ENCODE measurements at places on chromosomes 2 and 18.

DNA sequence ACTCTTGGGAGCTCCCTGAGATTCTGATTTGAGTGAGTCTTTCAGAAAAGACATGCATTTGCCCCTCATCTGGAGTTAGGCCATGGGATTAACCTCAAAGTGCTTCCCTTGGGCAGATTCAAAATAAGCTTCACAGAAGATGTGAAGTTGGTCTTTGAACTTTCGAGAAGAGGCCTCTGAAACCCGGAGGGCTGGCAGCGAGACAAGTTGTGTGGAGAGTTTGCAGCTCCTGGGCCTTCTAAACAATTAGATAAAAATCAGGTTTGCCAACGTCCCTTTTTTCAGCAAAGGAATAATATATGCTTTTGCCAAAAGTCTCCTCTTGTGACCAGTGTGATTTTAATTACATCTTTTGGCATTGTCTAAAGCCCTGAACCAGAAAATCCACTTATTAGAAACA is 489.7 kb downstream of the SOX11 start:
- DNase-seq: no peak

DNA sequence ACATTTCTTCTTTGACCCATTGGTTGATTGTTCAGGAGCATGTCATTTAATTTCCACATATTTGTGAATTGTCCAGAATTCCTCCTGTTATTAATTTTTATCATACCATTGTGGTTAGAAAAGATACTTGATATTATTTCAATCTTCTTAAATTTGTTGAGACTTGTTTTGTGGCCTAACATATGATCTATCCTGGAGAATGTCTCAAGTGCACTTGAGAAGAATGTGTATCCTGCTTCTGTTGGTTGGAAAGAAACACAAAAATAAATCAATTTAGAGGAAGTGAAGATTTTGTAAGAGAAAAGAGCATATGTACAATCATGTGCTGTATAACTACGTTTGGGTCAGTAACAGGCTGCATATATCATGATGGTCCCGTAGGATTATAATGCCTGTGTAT is 118.6 kb upstream of the CDC42EP3 start:
- no peak for DNase-seq

DNA sequence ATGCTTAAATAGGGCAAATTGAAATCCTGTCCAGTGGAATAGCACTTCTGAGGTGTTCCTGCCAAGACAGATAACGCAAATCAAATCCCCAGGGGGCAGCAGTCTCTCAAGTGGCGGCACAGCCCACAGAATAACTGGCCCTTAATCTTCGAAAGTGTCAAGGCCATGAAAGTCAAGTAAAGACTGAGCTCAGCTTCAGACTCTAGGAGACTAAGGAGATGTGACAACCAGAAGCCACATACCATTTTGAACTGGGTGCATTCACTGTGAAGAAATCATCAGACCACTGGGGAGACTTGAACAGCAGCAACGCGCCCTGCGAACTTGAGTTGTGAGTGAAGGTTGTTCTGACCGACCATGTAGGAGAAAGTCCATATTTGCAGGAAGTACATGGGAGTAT is 66.0 kb upstream of the ASAP2 start:
- no peak for DNase-seq

- no peak for DNase-seq
These were observed 22.8 kb downstream of the KCNS3 start for GRCh38 chr2:17901246-17901645.

- no peak for DNase-seq
These were observed 34.7 kb upstream of the MAP2 start for GRCh38 chr2:209389171-209389618.

DNA sequence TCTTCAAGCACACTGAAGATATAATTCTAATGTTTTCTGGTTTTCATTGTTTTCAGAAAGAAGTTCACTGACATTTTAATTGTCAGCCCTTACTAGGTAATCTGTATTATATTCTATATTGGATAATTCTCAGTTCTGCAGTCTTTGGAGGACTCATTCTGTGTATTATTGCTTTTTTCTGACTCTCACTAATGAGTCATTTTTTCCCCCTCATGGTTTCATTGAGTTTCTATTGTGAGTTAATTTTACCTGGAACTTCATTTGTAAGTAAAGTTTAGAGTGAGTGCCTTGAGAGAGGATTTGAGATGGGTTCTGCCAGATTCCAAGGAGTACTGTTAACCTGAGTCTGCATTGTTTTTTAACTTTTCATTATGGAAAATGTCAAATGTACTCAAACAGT is 90.4 kb upstream of the LYPD1 start:
- DNase-seq: no peak

DNA sequence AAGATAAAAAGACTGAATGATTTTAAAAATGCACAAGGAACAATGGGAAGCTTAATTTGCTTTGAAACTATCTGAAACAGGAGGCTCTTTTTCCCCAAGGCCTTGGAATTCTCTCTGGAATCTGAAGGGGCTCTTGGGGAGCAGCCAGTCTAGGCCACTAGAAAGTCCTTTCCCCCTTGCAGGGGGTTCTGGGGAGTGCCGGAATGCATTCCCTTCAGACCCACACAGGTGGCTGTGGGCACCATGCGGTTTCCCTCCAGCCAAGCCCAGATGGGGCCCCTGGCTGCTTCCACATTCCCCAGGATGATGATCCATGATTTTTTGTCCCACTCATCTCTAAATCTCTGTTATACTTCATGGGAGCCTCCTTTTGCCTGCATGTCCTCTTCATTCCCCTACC is 10.7 kb downstream of the GPR45 start:
- DNase-seq: no peak

GRCh38 chr18:12252061-12252460 is 2.1 kb upstream of the CIDEA start:
- no peak for DNase-seq

DNA sequence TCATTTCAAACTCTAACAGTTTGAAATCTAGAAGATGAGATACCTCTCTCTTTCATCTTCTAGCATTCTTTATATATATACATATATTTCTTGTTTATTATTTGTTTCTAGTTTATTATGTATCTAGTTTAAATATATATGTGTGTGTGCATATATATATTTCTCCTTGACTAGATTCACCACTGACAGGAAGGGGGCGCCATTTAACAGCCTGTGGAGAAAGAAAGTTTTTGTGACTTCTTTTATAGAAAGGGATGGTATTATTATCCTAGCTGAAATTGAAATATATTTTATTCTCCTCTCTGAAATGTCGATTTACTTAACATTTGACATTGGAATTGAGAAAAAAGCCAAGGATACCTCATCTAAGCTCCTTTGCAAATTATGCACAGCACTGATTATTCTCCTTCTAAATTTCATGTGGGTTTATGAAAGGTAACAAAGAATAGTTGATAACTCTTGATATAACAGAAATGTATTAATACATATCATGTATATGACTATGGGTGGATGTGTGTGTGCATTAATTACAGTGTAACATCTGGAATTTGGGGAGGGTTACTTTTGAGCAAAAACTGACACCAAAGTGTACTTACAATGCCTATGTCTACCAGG is 160.7 kb upstream of the NT5C1B start:
- DNase-seq: peak; percentile 45

DNA sequence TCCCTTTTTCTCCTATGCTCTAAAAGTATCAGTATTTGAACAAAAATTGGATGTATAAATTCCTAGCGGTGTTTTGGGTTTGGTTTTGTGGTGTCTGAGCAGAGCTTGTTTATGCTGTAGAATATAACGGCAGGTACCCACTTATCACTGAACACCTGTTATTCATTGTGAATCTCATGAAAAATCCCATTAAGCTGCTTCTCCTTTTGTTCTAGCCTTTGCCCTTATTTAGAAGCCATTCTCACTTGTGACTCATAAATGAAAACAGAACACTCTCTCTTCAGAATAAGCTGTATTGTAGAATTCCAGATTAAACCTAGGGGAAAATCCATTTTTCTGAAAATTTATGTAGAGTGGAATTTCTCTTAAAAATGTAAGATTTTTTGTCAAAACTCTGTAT is 104.0 kb downstream of the PRPF40A start:
- DNase-seq: no peak

DNA sequence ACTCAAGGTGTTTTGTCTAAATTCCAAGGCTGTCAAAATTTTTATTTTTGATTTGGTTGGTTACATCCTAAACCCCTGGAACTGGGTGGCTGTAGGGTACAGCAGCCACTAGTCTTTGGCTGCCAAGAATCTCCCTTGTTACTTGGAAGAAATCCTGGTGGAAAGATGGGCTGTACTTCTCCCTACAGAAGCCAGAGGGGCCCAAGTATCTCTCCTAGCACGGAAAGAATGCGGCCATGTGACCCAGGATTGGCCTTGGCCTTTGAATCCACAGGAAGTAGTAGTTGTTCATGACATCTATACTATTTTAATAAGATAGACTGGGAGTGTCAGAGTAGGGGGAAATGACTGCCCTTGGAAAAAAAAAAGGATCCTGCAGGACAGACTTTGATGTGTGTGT is 54.4 kb upstream of the MYO3B start:
- no peak for DNase-seq
